Activated gamma-delta T cell (primary cell): ENCODE measurements at places on chromosomes 2 and 18.

DNA sequence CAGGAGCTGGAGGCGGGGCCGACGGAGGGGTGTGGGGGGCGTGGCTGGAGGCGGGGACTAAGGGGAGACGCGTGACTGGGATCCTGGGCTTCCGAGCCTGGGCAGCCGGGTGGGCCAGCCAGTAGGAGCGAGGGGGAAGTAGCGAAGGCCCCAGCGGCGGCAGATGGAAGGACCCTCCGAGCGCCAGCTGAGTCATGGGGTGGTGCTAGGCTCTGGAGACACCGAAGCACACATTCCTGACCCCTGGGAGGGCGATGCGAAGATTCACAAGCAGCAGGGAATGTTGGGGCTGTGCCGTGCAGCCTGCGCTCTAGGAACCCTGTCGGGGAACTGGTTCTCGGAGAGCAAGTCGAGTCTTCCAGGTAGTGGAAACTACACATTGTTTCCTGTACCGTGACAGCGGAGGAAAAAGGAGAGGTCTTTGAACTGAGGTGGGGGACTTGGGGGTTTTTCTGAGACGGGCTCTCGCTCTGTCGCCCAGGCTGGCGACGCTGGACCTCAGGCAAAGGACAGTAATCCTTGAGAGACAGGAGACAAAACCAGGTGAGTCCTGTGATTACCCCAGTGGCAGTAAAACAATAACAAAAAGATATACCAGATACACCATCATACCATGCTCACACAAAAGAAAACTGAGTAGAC is 650 bp upstream of the AFG3L2 start:
- no peak for DNase-seq

- DNase-seq, result no peak
These were observed 277 bp upstream of the INPP1 start for GRCh38 chr2:190343089-190343535.

DNA sequence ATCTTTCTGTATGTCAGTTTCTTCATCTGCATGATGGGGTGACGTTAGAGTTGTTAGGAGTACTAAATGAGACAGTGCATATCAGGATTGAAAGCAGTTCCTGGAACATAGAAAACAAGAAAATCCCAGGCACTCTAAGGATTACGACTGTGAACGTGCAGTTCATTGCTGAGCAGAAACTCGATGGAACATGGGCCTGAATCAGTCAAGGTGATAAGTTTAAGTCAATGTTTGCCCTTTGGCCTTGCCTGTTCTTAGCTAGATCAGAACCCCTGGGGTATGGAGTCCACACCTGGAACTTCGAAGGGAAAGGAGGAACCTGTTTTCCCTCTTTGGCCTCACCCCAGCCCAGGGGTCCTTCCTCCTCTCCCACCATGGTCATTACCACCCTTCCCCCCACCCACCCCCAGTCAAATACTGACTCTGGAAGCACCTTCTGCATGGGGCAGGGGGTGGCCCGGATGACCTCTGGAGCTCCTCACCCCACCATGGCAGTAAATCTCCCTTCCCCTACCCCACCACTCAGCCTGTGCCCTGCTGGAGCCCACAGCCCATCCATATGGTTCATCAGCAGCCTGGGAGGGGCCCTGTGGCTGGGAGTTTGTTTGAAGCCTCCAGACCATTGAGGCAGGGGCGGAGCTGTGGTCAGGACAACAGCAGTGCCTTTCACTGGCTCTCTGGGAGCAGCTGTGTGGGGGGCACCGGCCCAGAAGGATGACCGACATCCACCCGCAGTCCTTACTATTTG is 164.1 kb downstream of the SMAD7 start:
- DNase-seq, result no peak

GRCh38 chr2:117718048-117718447 is 96.4 kb upstream of the DDX18 start:
- no peak for DNase-seq

DNA sequence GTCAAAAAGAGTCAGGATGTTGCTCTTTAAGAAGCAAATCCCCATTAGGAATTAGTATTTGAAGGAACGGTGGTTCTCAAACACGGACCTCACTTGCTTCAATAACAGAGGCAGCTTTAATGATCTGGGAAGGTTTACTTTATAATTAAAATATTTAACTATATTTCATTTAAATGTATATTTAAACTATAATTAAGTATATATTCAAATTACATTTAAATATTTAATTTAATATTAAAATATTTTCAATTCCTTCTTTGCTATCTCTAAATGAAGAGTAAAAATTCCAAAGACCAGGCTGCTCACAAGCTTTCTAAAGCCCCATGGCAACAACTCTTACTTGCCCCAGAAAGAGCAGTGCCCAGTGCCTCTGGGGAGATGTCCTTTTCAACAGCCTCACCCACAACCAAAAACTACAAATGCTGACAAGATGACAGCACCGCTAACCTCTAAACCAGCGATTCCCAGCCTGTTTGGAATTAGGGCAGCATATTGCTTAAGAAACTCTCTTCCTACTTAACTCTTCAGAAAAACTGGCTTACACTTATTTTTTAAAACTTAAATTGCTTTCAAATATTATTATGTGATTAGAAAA is 62.9 kb upstream of the POU3F3 start:
- DNase-seq, result no peak

GRCh38 chr2:41169744-41170143 is 717.9 kb upstream of the SLC8A1 start:
- DNase-seq, result no peak
